ENCODE measurements at places on chromosomes 7 and 10. TPM values are rescaled to one million over a fixed set of nuclear protein-coding genes. Genes with fewer than 3 reads are reported as not detected.
A peak's percentile ranks its signal among the peaks of the same experiment; 100 is the strongest.

Gene ADK
- total RNA-seq = 53.3 TPM

- DNase-seq = no peak
Measured at GRCh38 chr7:94449151-94449725, 54.5 kb downstream of the COL1A2 start.

DNA sequence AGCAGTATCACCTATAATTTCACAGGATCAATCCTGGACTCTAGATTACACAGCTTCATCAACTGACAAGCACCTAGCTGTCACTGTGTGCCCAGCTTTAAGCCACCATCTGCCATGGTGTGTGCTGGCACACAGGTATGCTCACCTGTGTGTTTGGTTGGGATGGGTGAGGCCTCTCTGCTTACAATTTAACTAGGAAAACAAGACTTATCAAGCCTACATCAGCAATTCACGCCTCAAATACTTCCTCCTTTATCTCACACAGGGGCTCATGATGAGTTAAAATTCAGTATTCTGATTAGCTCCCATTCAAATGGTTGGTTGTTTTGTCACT is 608.2 kb downstream of the PARD3 start:
- no peak for DNase-seq

GRCh38 chr10:95170790-95171189 is 23.2 kb upstream of the ACSM6 start:
- DNase-seq = no peak

DNA sequence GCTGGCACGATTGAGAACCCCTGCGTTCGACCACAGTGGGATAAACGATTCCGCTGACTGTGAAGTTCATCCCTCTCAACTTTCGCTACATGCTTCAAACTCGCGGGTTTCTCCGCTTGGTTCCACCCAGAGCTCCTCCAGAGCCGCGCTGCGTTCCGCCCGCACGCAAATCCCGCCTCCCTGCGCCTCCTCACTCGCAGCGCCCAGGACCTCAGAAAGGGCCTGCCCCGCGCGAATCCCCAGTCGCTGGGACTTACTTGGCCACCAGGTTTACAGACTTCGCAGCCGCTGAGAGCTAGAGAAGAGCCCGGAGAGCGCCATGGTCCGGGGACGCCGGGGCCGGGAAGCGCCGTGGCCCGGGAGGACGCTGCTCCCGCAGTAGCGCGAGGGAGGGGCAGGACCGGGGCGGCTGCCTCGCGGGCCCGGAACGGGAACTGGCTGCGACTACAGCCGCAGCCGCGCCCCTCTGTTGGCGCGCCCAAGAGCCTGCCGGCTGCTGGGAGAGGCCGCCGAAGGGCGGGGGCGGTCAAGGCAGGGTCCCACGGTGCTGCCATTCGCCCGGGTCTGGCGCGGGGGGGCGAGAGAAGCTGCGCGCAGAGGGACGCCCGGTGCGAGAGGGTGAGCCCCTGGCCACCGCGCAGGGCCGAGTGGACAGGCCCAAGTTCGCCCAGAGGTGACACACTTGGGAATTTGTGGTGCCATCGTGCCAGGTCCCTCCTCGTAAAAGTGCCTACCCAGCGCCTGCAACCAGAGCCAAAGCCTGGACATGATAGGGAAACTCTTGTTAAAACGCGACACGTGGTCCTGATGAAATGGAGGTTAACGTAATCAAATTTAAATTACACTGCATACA is at the start of gene NOD1:
TSS of gene NOD1 (minus strand) at position 436 of the 853 bp plus-strand sequence. CDS start 21,863 bp downstream, outside the sequence.
- DNase-seq = peak; percentile 77
